Fibroblast of lung (primary cell): ENCODE measurements at places on chromosomes 3 and 15.

- H3K36me3 ChIP-seq = no peaks in the 10 kb centered on the region
- peaks cover 2% of the 10 kb centered on the region for H3K4me1 ChIP-seq
- DNase-seq = no peak
- H3K27me3 ChIP-seq = no peaks in the 10 kb centered on the region
- no peak overlapping the region for H3K4me3 ChIP-seq
These were observed 55.0 kb upstream of the CP start for GRCh38 chr3:149276619-149277018.

DNA sequence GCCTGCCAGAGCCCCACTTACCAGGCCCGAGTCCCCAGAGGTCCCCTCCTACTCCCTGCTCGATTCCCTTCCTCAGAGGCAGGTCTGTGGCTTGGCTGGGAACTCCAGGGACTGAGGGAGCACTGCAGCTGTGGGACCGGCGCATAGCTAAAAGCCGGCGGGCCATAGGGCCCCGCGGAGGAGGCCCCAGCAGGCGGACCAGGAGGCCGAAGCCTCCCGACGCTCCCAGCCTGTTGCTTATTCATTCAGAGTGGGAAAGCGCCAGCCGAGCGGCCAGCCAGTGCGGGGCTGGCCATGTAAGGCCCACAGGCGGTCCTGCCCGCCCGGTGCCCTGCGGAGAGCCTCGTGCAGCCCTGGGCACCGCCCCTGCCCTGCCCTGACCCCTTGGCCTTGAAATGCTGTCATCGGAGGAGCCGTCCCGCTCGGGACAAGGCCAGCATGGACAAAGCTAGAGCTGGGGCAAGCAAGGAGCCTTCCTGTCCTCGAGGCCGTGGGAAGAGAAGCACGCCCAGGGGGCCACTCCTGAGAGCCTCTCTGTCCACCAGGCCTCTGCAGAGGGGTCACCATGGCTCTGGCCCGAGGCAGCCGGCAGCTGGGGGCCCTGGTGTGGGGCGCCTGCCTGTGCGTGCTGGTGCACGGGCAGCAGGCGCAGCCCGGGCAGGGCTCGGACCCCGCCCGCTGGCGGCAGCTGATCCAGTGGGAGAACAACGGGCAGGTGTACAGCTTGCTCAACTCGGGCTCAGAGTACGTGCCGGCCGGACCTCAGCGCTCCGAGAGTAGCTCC lies at the start of gene LOXL1:
TSS of gene LOXL1 (plus strand) at position 244 of the 784 bp plus-strand sequence. CDS start at position 566, 322 bp downstream.
- no peaks in the 10 kb centered on the region for H3K27me3 ChIP-seq
- H3K27ac ChIP-seq = peak within 1 kb of the TSS; percentile 85
- no peaks in the 10 kb centered on the region for H3K36me3 ChIP-seq

GRCh38 chr3:180184816-180185215 lies 148.1 kb upstream of the PEX5L start:
- no peaks in the 10 kb centered on the region for H3K4me1 ChIP-seq
- H3K36me3 ChIP-seq = no peaks in the 10 kb centered on the region
- no peak overlapping the region for H3K4me3 ChIP-seq
- no peaks in the 10 kb centered on the region for H3K27me3 ChIP-seq
- no peak for DNase-seq
- H3K27ac ChIP-seq = no peak overlapping the region

- DNase-seq = no peak
- no peaks in the 10 kb centered on the region for H3K4me1 ChIP-seq
- no peaks in the 10 kb centered on the region for H3K27me3 ChIP-seq
- no peaks in the 10 kb centered on the region for H3K36me3 ChIP-seq
These were observed 118.1 kb downstream of the LRRK1 start for GRCh38 chr15:101037090-101037830.

DNA sequence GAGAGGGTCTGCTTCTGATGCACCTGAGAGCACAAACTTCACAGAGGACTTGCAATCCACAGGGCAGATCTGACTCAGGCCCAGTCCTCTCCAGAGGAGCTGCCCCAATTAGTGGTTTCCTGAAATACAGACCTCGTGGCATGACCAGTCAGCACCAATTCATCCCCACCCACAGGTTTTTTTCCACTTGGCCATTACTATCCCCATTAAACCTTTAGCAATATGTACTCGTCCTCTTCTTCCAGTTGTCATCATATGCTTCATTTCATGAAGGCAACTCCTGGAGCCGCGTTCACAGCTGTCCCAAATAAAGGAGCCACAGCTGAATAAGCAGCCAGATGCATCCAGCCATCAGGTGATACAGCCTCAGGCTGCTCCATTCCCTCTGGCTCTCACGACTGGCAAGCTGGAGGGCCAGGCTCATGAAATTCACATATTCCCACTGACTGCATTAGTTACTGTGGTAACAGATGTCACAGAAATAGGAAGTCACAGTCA lies 163.1 kb downstream of the FMN1 start:
- H3K27ac ChIP-seq = peak overlapping the region; percentile 23
- H3K27me3 ChIP-seq = no peaks in the 10 kb centered on the region
- no peak overlapping the region for H3K4me3 ChIP-seq
- no peaks in the 10 kb centered on the region for H3K36me3 ChIP-seq

DNA sequence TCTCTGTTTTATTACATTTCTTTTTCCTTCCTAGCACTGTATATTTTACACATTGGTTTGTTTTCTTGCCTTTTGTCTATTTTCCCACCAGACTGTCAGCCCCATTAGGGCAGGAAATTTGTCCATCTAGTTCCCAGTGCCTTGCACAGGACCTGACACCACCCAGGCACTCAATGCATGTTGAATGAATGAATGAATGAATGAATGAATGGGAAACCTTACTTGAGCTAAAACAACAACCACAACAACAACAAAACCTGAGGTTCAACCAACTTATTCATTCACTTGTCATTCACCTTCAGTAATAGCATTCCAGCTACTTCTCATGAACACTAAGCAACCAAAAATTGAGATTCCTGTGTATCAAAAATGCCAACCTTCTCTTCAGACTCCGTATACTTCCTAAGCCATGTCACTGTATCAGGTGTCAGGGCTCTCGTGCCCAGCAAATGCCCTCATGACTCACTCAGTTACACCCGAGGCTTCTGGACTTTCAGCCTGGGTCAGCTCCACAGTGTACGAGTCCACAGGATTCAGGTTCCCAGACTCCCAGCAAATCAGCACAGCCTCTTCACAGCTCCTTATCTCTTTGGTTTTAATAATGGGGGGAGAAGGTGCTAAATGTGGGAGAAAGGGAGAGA lies 37.3 kb downstream of the FSD2 start:
- H3K27me3 ChIP-seq = no peaks in the 10 kb centered on the region
- H3K4me1 ChIP-seq = no peaks in the 10 kb centered on the region
- H3K27ac ChIP-seq = no peak overlapping the region
- no peaks in the 10 kb centered on the region for H3K36me3 ChIP-seq
- no peak overlapping the region for H3K4me3 ChIP-seq
